C1 segment of cervical spinal cord (tissue), 14 donors: ENCODE measurements at places on chromosomes 1 and 21.

DNA sequence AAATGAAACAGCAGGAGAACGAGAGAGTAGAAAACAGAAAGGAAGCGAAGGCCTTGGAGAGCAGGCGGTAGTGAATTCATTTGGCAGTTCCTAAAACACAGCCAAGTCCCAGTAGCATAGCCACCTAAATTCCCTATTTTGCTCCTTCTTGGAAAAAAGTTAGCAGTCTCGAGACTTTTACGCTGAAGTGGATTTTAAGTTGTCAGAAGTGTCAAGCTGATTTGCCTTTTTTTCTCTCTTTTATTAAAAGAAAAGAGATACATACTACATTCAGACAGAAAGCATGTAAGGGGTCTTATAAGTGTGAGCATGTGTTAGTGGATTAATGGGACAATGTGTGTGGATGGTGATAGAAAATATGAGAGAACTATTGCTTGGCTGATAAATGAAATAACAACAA is 19.2 kb downstream of the NFIA start:
- no peak for DNase-seq

DNA sequence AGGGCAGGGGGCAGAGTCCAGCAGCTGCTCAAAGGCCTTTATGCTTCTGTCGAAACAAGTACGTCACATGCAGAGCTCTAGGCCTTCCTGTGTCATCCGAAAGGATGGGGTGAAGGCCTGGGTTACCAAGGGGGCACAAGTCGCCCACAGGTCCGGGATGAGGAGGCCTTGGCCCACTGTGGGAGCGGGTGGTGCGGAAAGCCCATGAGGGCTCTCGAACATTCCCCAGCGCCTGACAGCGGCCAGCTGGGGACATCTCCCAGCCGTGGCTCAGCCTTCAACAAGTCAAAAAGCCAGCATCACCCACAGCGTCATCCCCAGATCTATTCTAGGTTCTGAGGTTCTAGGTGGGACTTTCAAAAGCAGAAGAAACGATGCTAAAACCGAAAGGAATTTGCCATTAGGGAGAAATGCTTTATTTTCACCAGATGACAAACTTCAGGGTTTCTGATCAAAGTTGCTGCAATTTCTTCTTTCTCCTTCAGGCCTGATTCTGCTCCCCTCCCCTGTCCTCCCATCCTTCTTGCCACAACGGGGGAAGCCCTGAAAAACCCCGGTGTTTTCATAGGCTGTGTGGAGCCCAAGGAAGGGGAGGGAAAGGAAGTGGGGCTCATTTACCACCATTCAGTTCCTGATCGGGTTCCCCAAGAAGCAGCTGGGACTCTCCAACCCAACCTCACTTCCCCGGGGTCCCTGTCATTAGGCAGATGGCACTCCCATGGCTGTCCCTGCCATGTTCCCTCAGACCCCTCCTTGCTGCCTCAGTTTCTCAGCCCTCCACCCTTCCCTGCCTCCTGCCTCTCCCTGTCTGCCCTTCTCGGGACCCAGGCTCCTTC is 17.6 kb downstream of the GPR137B start:
- no peak for DNase-seq

- DNase-seq = no peak
These were observed 201.8 kb downstream of the KCNH1 start for GRCh38 chr1:210932104-210932503.

DNA sequence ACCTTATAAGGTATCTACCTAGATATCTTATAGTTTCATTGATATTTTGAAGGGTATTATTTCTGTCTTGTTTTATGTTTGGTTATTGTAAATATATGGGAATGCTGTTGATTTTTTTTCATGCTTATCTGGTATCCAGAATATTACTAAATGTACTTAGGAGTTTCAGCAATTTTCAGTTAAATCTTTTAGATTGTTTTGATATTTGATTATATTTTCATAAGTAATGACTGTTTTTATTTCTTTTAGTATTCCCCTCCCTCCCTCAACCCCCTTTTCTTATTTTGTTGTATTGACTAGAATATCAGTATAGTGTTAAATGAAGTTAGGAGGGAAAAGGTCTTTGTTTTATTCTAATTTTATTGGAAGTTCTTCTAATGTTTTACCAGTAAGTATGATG is 344.4 kb upstream of the PROX1 start:
- no peak for DNase-seq

DNA sequence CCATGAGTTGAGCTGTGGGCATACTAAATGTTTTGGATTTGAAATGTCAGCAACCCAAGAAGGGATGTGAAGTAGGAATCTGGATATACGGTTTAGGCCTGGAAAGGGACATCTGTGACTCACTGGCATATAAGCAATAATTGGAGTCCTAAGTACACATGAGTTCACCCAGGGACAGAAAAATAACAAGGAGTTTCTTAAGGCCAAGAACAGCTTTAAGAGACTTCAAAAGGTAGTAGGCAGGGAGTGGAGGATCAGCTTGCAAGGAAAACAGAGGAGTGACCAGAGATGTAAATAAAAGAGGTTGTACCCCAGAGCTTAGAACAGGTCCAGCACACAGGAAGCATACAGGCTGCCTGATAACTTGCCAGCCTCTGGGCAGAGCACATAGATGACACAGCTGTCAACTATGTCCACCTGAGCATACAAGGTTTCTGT is 28.1 kb downstream of the TMEM50B start:
- DNase-seq = no peak

DNA sequence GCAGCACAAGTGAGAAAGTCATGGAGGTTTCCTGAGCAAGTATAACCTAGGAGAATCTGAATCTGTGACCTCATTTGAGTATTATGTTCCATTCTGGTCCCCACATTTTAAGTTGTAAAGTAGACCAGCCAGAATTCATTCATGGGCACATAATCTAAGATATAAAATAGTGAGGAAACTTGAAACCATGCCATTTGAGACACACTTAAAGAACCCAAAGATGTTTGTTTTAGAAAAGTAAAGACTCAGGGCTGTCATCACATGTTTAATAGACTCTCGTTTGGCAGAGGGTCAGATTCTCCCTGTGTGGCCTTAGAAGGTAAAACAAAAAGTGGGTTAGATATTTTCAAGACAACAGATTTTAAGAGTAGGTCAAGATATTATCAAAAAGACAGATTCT is 6.4 kb downstream of the SZT2 start:
- DNase-seq = no peak

GRCh38 chr21:17191346-17191993 is 321.4 kb upstream of the CXADR start:
- DNase-seq = no peak

- no peak for DNase-seq
These were observed 43.3 kb downstream of the NID1 start for GRCh38 chr1:236021424-236022135.

GRCh38 chr1:205150651-205151428 is 29.1 kb upstream of the RBBP5 start:
- DNase-seq = no peak

DNA sequence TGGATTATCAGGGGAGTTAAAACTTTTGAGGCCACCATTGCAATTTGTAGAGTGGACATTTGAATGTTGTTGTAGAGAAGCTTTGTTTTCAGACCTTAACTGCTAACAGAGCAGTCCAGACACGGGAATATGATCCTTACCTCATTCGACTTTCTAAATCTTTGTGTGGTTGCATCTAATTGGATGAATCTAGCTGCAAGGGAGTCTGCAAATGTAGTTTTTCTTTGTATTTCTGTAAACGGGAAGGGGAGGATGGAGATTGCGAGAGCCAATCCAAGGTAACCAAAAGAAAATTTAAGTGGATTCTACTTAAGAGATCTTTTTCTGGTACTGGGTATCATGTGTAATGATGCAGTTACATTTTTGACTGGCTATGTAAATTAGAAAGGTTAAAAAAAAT is 110.2 kb downstream of the FMN2 start:
- no peak for DNase-seq
